ENCODE measurements at places on chromosomes 16 and 17. TPM values are rescaled to one million over a fixed set of nuclear protein-coding genes. Genes with fewer than 3 reads are reported as not detected.

Gene RHBDF1
- 6.3 TPM for total RNA-seq

Gene HOXB4
- 0.75 TPM for total RNA-seq

Gene CCL3
- total RNA-seq = 0.53 TPM

GRCh38 chr16:23131036-23131435, 18.2 kb downstream of the USP31 start:
- DNase-seq = no peak

GRCh38 chr17:67520916-67521774, 144.1 kb downstream of the PITPNC1 start:
- no peak for DNase-seq

- no peak for DNase-seq
These were observed 5.2 kb downstream of the TMEM220 start for GRCh38 chr17:10724546-10725195.

DNA sequence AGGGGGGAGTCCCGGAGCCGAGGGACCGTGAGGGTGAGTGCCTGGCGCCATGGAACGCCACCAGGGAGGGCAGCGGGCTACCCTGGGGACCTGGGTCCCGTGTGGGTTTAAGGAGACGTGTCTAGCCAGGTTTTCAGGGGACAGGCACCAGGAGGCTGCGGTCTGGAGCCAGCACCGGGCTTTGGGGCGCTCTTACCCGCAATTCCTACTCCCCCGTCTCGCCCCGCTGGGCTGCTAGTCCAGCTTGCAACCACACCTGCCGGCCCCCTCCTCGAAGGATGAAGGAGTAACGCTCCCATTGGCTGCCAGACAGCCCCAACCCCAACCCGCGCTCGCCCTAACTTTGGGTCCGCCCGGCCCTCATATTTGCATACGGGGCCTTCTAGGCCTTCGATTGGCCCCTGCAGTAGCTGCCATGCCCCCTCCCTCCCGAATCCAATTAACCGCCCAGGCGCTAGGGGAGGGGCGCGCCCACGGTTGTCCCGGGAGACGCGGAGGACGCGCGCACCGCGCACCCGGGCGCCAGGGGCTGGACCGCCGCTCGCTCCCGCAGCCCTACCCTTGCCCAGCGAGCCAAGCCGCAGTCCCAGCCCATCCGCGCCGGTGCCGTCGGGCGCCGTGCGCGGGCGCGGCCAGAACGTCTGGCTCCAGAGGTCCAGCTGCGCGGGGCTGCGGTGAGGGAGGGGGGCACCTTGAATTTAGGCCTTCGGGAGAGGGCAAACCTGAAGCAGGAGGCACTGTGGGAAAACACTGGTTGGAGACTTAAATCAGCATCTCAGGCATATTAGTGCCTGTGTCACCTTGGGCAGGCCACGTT, at the start of gene TTLL6:
Gene TTLL6 (minus strand): TSS at position 456 of the 817 bp plus-strand sequence. CDS start 157 bp downstream, at position 299.
- peak; percentile 84 for DNase-seq

DNA sequence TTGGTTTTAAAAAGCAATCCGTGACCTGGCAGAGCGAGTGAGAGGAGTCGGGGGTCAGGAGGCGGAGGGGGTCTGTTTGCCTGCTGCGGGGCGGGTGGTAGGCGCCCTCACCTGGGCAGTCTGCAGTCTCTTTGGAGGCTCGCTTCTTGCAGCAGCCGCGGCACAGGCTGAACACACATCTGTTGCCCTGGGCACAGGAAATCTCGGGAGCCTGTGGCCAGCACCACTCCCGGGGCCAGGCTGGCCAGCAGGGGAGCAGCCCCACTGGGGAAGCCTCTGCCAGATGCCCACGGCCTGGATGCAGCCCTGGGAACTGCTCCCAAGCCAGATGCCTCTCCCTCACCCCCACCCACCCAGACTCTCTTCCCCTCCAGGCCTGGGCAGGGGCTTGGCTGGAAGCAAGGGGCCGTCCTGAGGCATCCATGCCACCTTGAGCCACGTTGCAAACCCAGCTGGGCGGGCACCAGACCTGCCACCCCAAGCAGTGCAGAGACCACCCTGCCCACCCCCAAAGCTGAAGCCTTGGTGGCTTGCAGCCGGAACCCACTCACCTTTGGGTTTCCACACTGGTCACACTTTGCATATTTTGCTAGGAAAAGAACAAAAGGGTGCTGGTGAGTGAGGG, 6.6 kb downstream of the GPS1 start:
- no peak for DNase-seq

DNA sequence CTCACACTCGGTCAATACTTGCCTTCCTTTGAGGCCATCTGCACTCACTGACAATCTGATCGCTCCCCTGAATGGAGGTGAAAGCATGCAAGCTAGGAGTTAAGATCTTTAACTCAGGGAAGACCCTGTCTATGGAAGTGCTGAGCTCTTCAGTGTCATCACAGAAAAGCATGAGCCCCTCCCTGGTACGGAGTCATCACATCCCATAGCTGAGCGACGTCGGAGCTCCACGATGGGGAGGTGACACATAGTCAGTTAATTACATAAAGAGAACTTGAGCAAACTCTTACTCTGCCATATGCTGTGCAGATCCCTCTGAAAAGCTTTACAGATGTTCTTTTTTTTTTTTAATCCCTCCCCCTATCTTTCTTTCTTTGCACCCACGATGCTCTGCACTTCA, 463.2 kb downstream of the WWOX start:
- no peak for DNase-seq

DNA sequence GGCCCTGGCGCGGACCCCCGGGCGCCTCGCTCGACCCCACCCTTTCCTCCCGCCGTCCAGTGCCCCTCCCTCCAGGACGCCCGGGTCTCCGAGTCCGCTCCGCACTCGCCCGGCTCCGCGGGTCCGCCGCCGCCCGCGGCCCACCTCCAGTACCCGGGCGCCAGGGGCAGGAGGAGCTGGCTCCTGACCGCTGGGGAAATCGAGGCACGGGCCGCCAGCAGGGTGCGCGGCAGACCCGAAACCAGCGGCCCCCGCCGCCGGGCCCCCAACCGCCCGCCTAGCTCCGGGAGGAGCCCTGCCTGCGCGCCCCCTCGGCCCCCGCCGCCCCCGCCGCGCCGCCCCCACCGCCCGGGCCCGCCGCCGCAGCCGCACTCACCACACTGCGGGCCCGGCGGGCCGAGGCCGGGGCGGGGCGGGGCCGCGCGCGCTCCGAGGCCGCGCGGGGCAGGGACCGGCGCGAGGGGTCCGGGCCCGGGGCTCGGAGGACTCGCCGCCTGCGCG, 333 bp downstream of the MAFG start:
- DNase-seq = no peak

DNA sequence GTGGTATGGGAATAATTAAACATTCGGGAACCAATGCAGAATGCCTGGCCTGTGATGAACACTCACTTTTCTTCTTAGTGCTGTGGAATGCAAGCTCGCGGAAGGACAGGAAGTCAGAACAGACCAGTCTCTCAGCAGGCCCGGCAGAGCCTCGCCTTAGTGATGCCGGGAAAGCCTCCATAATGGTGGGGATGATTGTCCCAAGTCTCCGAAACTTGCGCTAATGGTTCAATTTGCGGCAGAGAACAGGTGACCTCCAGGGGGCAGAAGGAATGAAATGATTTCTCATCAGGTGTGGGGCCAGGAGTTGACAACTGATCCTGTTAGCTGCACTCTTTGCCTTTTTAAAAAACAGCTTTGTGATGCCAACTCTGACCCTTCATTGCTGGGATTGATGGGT, 170.6 kb downstream of the GSG1L start:
- DNase-seq = no peak

DNA sequence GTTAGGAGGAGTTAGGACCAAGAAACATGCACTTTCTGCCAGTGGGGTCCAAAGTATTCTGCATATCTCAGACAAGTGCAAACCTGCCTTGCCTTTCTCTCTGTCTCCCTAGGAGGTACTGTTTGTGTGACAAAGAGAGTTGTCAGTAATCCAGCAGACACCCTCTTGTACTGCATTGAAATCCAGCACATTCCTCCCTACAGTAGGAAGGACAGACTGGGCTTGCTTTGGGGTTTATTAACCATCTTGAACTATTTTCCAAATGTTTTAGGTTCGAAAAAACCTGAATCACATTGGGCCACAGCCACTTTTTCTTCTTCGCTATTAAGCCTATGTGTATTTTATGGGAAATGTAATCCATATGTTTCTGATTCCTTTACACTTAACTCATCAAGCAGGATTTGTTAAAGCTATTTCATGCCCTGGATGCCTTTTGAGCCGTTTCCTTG, 204.2 kb upstream of the KCNJ16 start:
- DNase-seq = no peak

GRCh38 chr17:62188713-62189112, 123.6 kb upstream of the MED13 start:
- DNase-seq = no peak

GRCh38 chr17:83200231-83200699, 120.9 kb downstream of the METRNL start:
- peak; percentile 70 for DNase-seq

- DNase-seq = no peak
These were observed 15.8 kb upstream of the AKTIP start for GRCh38 chr16:53518550-53519416.

- DNase-seq = no peak
These were observed 97.7 kb downstream of the RPGRIP1L start for GRCh38 chr16:53605831-53606400.

- DNase-seq = no peak
These were observed 61.4 kb downstream of the SDK2 start for GRCh38 chr17:73582821-73583220.

DNA sequence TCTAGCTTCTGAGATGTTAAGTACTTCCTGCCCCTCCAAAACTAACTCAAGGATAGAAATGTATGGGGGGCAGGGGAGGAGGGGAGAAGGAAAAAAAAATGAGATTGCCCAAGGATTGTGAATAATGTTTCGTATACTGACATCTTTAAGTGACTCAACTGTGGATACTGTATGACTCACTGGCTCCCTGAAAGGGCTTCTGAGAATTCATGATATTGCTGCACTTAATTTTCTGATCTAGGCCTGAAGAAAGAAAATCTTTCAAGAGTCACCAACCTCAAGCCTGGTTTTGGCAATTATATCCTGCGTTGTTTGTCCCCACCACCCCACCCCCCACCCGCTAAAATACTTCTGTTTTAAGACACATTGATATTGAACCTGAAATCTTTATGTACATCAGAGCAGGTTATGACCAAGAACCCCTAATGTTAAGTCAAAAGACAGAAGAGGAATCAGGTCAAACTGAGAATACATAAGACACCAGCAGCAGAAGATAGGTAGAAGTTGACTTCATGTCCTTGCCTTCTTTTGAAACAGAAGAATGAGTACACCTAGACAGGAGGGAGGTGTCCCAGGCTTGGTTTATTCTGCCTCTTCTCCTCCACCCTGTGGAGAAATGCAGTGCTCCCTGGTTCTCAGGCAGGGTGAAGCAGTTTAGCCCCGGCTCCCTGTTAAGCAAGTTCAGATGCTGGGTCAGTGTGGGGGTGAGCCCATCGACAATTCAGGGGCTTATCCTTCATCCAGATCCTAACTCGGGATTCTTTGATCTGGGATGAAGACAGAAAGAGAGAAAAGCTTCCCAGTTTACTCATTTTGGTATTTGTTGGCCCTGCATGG, 3.3 kb upstream of the FBXL20 start:
- DNase-seq = no peak

Data from right lobe of liver (tissue), 6 donors.